ENCODE measurements at places on chromosomes 13 and 19. TPM values are rescaled to one million over a fixed set of nuclear protein-coding genes. Genes with fewer than 3 reads are reported as not detected.

The CACNG7 gene
- polyA plus RNA-seq: 1.8 TPM

The KLK1 gene
- not detected for polyA plus RNA-seq

The ANGPTL8 gene
- polyA plus RNA-seq: not detected

The KLC3 gene
- polyA plus RNA-seq: not detected

The FLT3LG gene
- polyA plus RNA-seq: not detected

The ZNF14 gene
- polyA plus RNA-seq: 3.0 TPM

The MED25 gene
- 9.5 TPM for polyA plus RNA-seq

The KCNJ14 gene
- polyA plus RNA-seq: 0.43 TPM

The ZNF429 gene
- polyA plus RNA-seq: 12.2 TPM

The SLC17A7 gene
- polyA plus RNA-seq: 3.2 TPM

The ATP4B gene
- polyA plus RNA-seq: not detected
